ENCODE measurements at places on chromosomes 7 and 10.

- no peak for DNase-seq
Observed at GRCh38 chr10:83542774-83543411, 596.4 kb upstream of the GHITM start.

- DNase-seq, result no peak
Observed at GRCh38 chr7:67251986-67252558, 255.4 kb downstream of the TYW1 start.

- DNase-seq, result no peak
Observed at GRCh38 chr7:138032770-138033169, 30.9 kb upstream of the CREB3L2 start.

GRCh38 chr7:139739863-139740597 lies 37.8 kb downstream of the HIPK2 start:
- DNase-seq, result no peak

GRCh38 chr7:95715274-95715673 lies 57.1 kb upstream of the DYNC1I1 start:
- no peak for DNase-seq

DNA sequence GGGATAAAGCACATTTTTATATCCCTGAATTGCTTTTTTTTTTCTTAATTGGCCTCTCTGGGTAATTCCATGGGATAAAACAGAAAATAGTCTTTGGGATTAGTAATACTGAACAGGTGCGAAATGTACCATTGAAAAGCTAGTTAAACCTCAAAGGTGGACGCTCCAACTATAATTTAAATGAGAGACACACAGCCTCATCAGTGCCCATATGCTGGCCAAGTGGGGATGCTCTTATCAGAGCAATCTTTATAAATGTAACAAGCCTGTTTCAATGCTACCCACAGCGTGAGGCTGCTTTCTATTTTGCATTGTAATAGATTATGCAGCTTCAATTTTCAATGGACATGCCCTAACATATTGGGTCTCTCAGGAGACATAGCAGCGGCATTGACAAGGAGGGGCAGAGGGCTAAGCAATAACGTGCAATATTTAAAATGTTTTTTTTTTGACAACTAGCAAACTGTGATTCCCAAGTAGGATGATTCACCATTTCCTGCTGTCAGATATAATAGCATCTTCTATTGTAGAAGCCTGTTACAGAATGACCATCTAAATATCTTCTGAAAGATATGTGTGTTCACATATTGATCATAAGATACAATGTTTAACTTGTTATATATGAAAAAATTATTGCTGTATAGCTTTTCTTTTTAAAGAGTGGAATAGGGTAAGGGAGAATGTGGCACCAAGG lies 91.3 kb upstream of the BET1 start:
- DNase-seq, result no peak

- peak; percentile 14 for DNase-seq
Observed at GRCh38 chr10:78972947-78973900, 95.5 kb upstream of the ZMIZ1 start.

- DNase-seq, result no peak
Observed at GRCh38 chr7:117448655-117449054, 21.4 kb upstream of the ASZ1 start.

GRCh38 chr10:1196656-1197055 lies 140.5 kb downstream of the WDR37 start:
- no peak for DNase-seq

GRCh38 chr7:46279290-46279689 lies 358.2 kb upstream of the IGFBP3 start:
- DNase-seq, result no peak
